Left colon (tissue), 2 donors: ENCODE measurements at places on chromosomes 5 and 9. TPM values are rescaled to one million over a fixed set of nuclear protein-coding genes. Genes with fewer than 3 reads are reported as not detected.

Gene BTNL9
- 4.1 TPM for total RNA-seq

DNA sequence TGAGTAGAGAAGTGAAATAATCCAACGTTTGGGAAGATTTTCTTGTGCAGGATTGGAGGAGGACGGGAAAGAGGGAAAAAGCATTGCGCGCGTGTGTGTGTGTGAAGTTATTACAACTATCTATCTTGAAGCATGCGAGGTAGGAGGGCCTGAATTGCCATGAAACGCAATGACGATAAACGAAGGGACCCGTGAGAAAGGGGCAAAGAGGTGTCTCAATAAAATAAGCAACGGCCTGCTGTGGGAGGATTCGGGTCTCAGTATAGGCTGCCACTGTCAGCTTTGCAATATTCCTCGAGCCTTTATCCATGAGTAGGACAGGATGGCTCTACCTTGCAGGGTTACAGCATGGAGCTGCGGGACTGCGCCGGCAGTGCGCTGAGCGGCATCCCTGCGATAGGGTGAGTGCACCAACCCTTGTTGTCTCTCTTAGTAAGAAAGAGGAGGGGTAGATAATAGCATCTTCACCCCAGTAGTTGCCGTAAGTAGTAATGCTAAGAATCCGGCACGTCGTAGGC lies 631 bp upstream of the RCL1 start:
- no peak for DNase-seq

DNA sequence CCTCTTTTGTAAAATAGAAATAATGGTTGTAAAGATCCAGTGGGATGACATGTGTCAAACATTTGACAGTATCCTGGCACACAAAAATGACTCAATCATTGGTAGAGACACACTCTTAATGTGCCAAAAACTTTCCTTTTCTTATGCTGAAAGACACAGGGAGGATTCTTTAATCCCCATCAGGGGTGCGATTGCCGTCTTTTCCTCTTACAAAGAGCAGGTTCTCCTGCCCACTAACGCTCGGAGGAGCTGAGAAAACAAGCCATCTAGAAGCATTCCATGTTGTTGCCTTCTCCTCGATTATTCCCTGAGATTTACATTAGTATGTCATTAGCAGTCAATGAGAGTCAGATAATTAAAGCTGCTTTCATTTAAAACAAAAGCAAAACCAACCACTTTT lies 342.6 kb upstream of the CCNH start:
- no peak for DNase-seq

GRCh38 chr9:32502464-32502863 lies 23.5 kb downstream of the RIGI start:
- no peak for DNase-seq

DNA sequence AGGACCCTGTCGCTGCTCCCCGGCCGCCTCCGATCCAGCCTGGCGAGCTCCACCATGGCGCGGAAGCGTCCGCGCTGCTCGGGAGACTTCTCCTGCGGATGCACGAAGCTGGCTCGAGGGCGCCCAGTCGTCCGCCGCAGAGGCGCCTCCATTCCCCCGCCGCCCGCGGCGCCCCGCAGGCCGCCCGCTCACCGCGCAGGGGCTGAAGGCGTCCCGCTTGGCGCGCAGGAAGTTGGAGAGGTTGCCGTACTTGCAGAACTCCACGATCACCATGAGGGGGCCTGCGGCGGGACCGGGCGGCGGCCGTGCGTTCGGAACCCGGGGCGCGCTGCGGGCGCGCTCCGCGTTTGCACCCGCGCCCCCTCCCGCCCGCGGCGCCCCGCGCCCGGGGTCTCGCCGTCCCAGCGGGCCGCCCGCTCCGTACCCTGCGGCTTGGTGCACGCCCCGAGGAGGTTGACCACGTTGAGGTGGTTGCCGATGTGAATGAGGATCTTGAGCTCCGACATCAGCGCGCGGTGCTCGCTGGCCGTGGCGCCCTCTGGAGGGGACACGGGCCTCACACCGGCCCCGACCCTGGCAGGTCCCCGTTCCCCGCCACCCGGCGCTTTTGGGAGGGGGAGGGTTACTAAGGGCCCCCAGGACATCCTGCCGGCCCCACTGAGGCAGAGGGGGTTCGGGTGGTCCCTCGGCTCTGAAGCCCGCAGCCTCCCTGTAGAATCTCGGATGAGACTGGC lies 27.7 kb upstream of the SCGB3A1 start:
- no peak for DNase-seq
